ENCODE measurements at places on chromosomes 1 and 21.

DNA sequence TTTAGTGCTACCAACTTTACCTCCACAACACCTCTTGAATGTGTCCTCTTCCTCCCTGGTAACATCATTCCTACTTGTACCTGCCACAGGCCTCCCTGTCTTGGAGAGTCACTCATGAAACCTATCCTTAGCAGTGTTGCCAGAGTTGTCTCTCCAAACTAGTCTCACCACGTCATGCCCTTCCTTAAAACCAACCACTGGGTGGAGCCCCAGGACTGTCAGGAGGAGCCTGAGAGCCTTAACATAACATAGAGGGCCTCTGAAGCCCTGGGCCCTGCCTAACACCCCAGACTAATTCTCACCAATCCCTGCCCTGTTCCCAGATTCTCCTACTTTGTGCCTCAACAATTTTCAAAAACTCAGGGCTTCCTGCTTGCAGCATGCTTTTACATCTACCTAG lies 65.3 kb downstream of the ZNF697 start:
- no peak for DNase-seq

DNA sequence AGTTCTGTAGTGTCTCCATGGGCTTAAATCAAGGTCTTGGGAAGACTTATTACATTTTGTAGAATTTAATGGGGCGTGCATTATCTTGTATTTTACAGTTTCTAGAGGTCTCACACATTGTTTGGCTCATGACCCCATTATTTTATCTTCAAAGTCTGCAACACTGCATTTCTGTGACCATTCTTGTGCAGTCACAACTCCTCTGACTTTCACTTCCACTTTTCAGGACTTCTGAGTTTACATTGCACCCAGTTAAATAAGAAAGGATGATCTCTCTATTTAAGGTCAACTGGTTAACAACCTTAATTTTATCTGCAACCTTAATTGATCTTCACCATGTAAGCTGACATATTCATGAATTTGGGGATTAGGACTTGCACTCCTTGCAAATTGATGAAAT lies 1186.6 kb downstream of the MRPL39 start:
- DNase-seq, result no peak

DNA sequence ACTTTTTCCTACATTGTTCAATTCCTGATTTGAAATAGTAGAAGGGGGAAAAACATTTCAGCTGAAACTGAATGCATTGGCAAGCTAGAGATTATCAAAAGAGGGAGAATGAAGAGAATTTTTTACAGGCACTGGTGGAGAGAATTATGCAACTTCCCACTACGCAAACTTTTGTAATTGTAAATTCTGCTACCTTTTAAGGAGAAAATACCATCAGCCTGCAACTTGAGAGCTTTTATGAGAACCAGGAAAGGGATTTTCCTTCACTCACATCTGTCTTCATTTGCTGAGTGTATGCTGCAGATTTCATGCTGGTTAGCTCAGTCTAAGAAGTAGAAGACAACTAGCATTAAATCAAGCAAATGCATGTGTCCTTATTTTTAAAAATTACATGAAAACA lies 43.7 kb downstream of the ADAMTS1 start:
- no peak for DNase-seq

DNA sequence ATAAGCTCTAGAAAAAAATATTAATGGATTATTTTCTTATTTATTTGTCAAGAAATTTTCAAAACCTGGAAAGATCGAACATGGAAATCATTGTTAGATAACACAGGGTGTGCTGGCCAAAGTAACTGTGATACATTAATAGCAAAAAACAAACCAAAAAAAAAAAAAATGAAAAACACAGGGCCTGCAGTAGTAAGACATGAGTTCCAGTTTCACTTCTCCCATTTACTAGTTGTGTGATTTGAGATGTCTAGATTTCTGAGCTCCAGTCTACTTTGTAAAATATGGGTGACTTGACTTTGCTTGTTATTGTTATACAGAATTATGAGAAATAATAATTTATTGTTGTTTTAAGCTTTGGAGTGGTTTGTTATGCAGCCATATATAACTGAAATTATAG lies 13.6 kb downstream of the FAM177B start:
- no peak for DNase-seq

DNA sequence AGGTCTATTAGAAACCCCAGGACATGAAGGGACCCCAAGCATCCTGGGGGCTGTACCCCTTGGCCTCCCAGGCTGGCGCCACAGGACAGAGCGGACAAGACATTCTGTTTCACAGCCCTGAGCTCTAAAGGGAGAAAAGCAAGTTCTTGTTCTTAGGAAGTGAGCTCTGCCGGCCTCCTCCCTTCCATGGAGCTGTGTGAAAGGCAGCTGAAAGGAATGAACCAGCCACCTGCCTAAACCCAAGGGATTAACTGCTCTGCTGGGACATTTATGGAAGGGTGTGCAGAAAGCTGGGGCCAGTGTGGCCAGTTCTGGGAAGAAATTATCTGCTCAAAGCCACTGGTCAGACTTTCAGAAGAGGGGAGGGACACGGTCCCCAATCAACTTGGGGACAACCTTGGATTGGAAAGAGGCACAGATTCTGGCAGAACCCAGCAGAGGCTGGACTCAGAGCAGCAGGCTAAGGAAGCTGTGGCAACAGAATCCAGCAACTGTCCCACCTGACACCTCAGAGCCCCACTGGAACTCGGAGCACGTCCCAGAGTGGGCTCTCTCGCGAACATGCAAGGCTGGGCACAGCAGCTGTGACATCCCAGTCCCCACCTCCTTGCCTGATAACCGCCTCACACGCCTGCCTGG lies 2.1 kb downstream of the KLHL21 start:
- no peak for DNase-seq

DNA sequence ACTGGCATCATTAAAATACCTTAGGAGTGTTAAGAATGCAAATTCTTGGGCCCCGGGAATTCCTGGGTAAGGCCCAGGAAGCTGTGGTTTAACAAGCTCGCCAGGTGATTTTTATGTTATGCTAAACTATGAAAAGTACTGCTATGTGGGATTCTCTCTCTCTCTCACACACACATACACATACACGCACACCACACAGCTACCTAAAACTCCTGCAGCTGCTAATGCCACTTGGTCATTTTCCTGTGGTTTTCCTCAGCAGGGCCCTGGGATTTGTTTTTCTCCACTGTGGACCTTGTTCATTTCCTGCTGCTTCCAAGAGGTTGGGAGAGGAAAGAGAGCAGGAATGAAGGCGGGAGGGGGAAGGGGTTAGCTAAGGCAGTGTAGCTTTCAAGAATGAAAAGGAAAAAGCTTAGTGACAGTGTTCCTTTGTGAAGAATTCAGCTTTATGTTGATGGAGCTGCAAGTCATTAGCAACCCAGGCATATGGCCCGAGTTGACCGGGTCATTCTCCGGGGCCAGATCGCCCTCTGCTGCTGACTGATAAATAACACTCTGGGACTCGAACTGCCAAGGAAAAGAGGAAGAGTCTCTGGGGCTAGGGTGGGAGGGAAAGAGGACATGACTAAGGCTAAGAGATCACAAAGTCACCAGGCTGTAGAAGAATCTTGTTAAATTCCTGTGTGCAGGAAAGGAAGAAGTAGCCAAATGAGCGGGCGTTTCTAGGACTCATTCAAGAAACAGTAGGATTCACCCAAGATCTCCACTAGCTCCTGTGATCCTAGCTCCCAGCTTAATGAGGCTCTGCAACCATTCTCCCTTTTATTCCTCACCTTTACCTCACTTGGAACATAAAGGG lies 30.5 kb upstream of the LRIG2 start:
- DNase-seq, result no peak

DNA sequence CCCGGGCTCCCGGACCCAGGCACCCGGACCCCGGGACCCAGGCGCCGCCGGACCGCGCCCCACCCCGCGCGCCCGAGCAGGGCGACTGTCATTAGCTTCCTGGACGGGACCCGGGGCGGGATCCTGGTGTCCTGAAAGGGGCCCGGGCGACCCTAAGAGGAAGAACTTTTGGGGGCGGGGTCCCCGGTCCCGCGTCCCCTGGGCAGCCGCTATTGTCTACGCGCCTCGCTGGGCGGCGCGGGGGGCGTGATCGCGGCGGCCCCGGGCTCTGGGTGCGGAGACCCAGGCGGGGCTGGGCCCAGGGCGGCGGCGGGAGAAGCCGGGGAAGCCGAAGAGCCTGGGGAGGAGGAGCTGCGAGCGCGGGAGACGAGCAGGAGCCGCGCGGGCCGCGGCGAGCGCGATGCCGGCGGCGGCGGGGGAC lies 465 bp downstream of the HUNK start:
- no peak for DNase-seq

DNA sequence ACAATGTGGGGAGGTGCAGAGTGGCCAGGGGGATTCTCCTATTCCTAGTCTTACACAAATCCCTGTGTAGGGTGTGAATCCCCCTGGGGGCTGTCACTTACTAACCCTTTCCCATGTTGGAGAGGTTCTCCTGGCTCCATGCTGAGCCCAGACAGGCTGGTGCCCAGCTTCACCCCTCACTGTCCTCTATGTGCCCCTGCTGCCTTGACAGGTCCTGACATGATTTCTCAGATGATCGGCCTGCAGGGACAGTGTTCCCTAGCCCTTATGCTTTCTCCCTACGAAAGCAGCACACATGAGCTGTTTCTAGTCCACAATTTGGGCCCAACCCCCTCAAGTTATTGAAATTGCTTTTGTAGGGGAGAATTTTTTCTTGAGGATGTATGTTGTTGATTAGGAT lies 68.9 kb upstream of the FAM78B start:
- no peak for DNase-seq

GRCh38 chr1:166975361-166976129 lies at the start of gene ILDR2:
TSS of gene ILDR2 (minus strand) at chr1:166975540. CDS start at chr1:166975268, 272 bp downstream.
- peak; percentile 8 for DNase-seq

DNA sequence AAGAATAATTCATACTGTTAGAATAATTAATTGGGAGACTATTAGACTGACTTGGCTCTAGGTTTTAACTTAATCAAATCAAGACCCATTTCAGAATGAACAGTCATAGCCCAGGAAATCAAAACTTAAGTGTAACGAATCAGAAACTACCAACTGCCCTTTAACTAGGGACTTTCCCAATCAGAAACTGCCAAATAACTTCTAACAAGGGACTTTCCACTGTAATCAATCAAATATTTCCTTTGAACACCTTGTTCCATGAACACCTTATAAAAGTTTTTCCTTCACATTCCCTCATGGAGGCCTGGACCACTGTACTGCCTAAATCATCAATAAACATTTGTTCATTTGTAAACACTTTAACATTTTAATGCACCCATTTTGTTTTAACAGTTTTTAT lies 1054.7 kb upstream of the TMPRSS15 start:
- DNase-seq, result no peak

GRCh38 chr1:115685029-115685705 lies 43.4 kb downstream of the VANGL1 start:
- DNase-seq, result no peak

DNA sequence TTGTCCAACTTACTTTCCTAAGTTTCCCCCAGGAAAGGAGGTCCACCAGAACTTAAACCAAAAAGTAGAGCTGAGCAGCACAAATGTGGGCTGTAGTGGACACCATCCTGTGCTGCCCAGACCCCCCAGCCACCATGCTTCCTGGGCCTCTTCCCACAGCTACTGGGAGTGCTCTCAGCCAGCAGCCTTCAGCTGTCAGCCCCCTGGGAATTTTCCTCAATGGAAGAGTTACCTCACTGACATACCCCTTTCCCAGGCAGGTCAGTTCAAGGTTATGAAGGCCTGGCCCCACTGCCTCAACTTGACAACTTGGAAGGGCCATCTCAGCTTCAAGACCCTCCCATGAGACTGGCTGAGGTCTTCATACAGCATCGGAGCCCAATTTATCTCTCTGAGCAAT lies 47.7 kb downstream of the CDCP2 start:
- no peak for DNase-seq

DNA sequence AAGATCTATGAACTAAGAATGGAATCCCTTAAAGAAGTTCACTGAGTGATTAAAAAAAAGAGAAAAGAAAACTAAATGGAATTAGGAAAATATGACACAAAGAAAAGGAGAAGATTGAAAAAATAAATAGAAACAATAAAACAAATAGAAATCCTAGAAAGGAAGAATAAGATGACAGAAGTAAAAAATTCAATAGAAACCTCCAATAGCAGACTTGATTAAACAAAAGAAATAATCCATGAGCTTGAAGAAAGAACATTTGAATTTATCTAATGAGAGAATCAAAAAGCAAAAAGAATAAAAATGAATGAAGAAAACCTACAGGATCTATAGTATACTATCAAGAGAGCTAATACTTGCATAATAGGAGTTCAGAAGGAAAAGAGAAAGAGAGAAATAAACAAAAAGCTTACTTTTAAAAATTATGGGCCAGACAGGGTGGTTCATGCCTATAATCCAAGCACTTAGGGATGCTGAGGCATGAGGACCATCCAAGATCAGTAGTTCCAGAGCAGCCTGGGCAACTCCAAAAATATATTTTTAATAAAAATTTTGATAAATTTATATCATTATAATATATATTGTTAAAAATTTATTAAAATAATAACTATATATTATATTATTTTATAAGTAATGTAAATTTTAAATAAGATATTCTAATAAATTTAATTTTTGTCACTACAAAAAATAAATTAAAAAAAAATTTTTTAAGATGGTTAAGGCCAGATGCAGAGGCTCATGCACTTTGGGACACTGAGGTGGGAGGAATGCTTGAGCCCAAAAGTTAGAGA lies 9.4 kb upstream of the VN1R5 start:
- no peak for DNase-seq

- DNase-seq, result no peak
These were observed 807.4 kb upstream of the ADGRL2 start for GRCh38 chr1:80993154-80993980.

- no peak for DNase-seq
These were observed 55.3 kb downstream of the SHCBP1L start for GRCh38 chr1:182897696-182898095.
